ENCODE measurements at places on chromosomes 3 and 15. TPM values are rescaled to one million over a fixed set of nuclear protein-coding genes. Genes with fewer than 3 reads are reported as not detected.

DNA sequence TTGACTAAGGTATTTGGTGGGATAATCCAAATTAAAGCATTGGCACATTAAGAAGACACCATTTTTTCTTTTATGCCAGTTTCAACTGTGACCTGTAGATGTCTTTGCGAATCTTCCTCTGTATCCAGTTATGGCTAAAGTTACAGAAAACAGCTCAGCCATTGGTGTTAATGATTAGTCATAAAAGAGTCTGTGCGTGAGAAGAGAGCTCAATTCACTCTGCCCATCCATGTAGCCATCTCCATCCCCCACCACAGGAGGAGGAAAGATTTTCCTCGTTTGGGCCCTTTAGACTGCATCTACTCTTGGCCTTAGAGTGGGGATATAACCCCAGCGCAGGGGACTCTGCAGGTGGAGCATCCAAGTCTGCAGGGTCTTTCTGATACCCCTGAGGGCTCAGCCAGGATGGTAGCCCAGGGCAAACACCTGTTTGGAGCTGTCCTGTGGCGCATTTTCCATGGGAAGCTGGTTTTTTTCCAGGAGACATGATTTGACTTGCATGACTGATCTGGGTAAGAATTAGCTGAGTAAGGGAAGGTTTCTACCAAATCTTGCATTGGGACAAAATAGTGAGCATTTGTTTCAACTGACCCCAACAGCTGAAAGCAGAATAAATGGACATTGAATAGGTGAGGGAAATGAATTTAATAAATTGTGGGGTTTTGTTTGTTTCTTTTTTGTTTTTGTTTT, 29.5 kb downstream of the NANOGP8 start:
- H3K36me3 ChIP-seq, result no peaks in the 10 kb centered on the region
- no peak for DNase-seq
- H3K4me3 ChIP-seq, result no peak overlapping the region
- H3K27me3 ChIP-seq, result no peaks in the 10 kb centered on the region

The DZIP3 gene
- 33.4 TPM for total RNA-seq

GRCh38 chr3:181629029-181629428, 82.7 kb upstream of the SOX2 start:
- H3K4me3 ChIP-seq, result no peak overlapping the region
- no peak for DNase-seq
- no peak overlapping the region for H3K27ac ChIP-seq
- no peaks in the 10 kb centered on the region for H3K27me3 ChIP-seq
- no peaks in the 10 kb centered on the region for H3K36me3 ChIP-seq
- H3K4me1 ChIP-seq, result peaks cover 8% of the 10 kb centered on the region

The DLL4 gene
- 6.2 TPM for total RNA-seq
